ENCODE measurements at places on chromosomes 5 and 9.

- no peak for DNase-seq
Measured at GRCh38 chr5:119063579-119064379, 7.1 kb upstream of the DMXL1 start.

DNA sequence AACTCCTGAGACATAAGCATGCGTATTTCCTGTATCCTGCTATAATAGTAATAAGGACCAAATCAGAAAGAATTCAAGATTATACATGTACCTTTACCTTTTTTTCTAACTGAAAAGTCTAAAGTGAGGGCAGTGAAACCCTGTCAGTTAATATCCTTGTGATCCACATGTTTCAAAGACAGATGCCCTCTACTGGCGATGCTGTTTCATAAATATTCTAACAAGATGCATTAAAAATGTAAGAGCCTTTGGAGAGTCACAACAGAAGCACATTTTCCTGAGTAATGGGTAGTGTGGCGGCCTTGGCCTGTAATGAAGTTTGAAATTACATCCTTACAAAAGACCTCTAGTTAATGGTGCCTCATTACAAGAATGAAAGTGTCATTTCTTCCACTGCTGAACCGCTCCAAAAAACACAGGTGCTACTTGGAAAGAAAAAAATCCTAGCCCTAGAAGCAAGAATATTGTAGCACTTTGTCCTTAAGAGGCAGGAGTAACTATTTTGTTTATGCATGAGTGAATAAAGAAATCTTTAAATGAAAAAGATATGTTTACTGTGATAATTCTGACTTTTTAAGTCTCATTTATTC lies 232.6 kb downstream of the EPB41L4A start:
- no peak for DNase-seq

GRCh38 chr9:128243215-128244018 lies 32.4 kb downstream of the GOLGA2 start:
- DNase-seq: no peak

GRCh38 chr5:147432323-147432722 lies 77.5 kb downstream of the DPYSL3 start:
- no peak for DNase-seq

- DNase-seq: no peak
Measured at GRCh38 chr5:111095982-111096381, 3.8 kb downstream of the WDR36 start.

DNA sequence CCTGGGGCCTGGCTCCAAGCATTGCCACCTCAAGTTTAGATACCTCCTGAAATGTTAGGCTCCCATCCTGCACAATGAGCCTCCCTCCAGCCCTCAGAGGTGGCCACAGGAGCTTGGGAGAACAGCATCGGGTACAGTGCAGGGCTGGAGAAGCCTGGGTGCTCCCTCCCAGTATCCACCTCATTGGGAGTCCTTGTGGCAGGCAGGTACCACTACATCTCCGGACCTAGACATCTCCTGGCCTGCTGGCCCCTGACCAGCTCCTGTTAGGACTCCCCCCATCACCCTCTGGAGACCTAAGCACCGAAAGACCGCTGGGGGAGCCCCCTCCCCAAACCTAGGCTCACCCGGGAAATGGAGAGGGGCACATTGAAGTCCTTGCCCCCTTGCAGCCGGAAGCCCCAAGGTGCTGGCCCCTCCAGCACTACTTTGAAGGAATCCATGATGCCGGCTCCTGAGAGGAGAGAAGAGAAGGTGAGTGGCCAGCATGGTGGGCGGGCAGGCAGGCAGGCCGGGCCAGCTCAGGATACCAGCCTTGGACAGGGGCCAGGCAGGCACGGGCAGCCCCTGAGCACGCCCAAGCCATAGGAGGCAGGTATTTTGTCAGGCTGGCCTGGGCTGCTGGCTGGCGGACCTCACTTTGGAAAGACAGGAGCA lies 1.2 kb downstream of the PDLIM7 start:
- DNase-seq: no peak

- no peak for DNase-seq
Measured at GRCh38 chr9:74711341-74711740, 176.4 kb downstream of the TRPM6 start.

DNA sequence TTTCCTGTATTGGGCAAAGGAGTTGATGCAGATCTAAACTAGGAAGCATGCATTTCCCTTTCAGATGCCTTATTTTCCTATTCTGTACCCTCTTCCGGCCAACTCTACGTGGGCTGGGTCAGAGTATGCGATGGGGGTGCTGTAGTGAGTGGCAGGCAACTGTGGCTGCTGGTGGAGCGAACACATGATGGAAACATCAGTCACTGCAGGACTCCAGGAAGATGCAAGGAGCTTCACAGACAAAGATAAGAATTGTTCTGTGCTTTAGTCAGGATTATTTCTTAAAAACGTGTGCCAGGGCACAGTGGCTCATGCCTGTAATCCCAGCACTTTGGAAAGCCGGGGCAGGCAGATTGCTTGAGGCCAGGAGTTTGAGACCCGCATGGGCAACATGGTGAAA lies 75.1 kb downstream of the PSAT1 start:
- no peak for DNase-seq

DNA sequence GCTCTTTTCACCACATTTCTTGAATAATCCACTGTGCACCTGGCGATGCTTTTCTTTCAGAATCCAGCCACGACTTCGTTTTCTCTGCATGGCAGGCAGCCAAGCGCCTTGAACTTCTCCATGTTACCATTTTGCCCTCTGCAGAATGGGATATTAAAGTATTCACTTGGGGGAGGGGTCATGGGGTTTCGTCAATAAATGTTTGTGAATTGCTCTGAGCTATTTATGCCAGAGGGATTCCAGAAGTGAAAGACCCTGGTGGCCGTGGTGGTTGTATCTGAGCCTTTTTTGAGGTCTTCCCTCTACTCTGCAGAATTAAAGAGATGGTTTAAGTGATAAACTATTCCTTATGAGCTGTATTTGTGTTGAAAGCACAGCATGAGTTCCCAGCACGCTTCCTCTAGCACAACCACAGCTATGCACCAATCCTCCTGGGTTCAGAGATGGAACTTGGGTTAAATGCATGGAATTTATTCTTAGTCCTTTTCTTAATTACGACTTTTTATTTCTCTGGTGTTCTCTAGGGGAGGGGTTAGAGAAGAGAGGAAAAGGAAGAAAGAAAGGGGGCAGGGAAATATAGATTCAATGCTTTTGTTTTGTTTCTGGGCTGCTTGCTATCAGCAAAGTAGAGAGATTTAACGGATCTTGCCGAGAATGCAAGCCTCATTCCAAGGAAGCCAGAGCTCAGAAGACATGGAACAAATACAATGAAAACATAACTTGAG lies 478.2 kb upstream of the TNC start:
- DNase-seq: no peak

- no peak for DNase-seq
Measured at GRCh38 chr5:130138406-130139045, 234.3 kb downstream of the CHSY3 start.

GRCh38 chr9:89291741-89292140 lies 19.3 kb upstream of the CKS2 start:
- DNase-seq: no peak

- no peak for DNase-seq
Measured at GRCh38 chr9:128118472-128118857, 9.1 kb downstream of the PTGES2 start.

- DNase-seq: no peak
Measured at GRCh38 chr5:94432499-94432898, 185.9 kb downstream of the KIAA0825 start.

- no peak for DNase-seq
Measured at GRCh38 chr9:12997009-12997408, 222.2 kb downstream of the LURAP1L start.

- no peak for DNase-seq
Measured at GRCh38 chr5:156753846-156754245, 96.2 kb upstream of the PPP1R2B start.

- DNase-seq: no peak
Measured at GRCh38 chr5:168327019-168327421, 35.6 kb downstream of the WWC1 start.

DNA sequence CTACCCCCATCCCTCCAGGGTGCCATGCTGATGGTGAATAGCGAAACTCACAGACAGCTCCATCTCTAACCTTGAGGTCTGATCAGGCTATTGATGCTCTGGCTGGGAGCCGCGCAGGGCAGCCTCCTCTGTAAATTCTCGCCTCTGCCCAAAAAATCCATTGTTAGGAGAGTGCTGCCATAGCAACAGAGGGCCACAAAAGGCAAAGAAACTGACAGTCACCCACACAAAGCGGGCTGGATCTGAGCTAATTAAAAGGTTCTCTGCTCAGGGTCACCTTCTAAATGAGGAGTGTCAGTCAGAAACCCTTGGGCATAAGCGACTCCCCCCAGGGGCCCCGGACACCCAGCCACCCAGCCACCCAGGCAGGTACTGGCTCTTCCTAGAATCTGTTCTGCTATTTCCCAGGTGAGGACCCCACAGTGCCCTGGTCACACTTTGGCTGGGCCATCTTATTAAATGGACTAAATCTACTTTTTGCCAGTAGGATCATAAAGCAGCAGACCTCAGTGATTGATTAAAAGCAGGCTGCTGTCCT lies 126.7 kb downstream of the MED10 start:
- DNase-seq: no peak

DNA sequence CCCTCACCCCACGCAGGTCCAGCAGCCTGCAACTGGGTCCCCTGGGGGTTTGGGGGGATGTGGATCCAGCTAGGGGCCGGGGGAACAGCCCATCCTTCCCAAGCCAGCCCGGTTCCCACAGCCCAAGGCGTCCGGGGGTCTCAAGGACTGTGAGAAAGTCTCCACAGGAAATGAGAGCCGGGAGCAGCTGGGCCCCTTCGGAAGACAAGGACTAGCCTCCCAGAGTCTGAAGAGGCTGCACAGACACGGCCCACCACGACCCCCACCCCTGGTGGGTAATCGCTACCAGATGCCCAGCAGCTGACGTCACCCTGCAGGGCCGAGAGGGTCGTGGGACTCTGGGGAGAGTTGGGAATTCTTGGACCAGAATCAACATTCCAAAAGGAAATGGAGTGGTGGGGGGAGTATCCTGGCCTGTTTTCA lies 10.5 kb downstream of the SH2D3C start:
- DNase-seq: no peak

DNA sequence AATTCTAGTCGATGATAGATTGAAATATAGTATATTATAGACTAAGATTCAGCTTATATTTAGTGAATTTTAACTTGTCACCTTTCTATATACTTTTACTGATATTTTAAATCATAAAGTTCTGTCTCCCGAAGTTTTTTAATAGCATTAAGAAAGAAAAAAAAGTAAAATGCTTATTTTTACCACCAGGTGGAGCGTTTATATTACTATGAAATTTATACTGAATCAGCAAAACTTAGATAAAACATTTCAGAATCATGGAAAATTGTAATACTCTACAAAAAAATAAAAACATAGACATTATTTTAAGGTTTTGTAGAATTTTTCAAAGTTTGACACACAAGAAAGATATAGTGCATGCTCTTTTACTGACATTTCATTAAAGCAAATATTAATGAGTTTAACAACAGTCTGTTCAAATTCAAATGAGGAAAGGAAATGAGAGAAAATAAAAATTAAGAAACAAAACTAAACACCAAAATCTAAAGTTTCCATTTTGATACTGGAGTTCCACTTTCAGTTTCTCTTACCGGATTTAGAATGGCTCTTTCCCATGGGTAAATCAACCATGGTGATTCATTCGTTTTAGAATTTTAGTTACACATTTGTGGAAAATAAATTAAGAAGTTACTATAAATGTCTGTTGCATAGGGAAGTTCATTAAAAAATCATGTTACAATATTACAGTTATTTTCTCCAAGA lies 1035.3 kb downstream of the CDH12 start:
- no peak for DNase-seq

DNA sequence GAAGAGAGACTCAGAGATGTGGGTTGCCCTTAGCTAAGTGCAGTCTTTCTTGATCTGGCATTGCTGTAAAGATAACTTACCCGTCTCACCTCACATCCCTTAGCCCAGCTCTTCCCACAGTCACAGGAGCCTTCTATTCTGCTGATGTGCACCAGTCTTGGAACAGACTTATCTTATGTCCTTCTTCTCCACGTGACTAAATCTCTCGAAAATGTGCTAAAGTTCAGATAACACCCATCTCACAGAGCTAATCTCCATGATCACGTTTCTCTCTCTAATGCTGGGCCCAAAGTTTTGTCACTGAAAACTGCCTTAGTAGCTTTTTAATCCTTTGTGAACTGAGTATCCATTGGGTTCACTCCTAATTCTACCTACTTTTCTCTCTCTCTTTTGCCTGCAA lies 16.7 kb downstream of the SLC36A1 start:
- no peak for DNase-seq

- DNase-seq: no peak
Measured at GRCh38 chr9:120868339-120868675, 8.7 kb downstream of the PHF19 start.

DNA sequence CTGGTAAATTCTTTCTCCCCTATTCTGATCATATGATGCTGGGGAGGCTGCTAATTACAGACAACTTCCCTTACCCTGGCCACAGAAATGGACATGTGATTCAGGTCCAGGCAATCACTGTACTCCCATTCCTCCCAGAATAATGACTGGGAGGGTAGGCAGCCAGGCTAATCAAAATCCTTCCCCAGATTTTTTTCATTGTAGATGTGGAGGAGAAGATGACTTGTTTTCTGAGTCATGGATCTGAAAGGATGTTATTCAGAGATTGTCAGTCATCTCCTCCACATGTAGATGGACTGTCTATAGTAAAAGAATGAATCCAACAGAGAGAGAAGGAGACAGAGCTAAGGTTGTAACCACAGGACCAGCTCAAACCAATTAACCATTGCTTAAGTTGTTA lies 123.9 kb upstream of the PUM3 start:
- no peak for DNase-seq

GRCh38 chr9:77883846-77884771 lies 147.5 kb downstream of the GNAQ start:
- DNase-seq: no peak

DNA sequence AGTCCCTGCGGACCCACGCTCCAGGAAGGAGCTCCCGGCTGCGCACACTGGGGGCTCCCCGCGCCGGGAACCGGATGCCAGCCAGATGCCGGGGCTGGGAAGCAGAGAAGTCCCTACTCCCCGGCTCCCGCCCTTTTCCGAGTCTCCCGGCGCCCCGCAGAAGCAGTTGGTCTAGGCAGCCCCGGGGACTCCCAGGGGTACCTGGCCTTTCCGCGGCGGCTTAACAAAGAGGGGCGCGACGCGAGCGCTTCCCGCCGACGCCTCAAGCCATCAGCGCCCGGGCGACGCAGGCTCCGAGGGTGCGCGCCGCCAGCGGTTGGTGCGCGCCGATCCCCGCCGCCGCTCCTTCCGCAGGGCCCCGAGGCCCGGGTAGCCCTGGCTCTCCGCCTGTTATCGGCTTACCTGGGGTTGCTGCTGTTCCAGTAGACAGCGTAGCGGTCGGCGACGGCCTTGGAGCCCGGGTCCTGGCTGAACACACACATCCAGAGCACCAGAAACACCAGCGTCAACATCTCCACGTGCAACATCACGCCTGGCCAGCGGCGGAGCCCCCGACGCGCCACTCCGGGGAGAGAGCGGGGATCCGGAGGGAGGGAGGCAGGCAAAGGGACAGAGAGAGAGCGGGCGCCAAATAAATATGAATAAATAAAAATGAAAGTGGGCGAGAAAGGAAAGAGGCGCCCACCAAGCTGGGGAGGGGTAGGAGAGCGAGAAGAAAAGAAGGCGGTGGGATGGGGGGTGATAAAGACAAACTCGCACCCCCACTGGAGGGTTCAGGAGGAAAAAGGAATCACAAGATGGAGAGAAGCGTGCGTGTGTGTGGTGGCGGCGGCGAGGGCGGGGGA lies 428 bp downstream of the EFNA5 start:
- DNase-seq: no peak

GRCh38 chr5:34674187-34674586 lies 18.1 kb downstream of the RAI14 start:
- DNase-seq: no peak

- DNase-seq: no peak
Measured at GRCh38 chr5:120072068-120072761, 391.9 kb upstream of the PRR16 start.

- no peak for DNase-seq
Measured at GRCh38 chr5:180198208-180198607, 10.8 kb downstream of the RASGEF1C start.
